A549 treated with dexamethasone at 1 μM for 4 hours (cell line): ENCODE measurements at places on chromosomes 3 and 15. TPM values are rescaled to one million over a fixed set of nuclear protein-coding genes. Genes with fewer than 3 reads are reported as not detected.

Gene IFT80
- 11.1 to 14.2 TPM (median 13.3 TPM) in 5 replicates for total RNA-seq

Gene REC114
- not detected in 5 replicates for total RNA-seq

Gene ZNF619
- total RNA-seq = 2.0 to 2.4 TPM (median 2.3 TPM) in 5 replicates

Gene LIPH
- 4.7 to 6.1 TPM (median 5.1 TPM) in 5 replicates for total RNA-seq
